ENCODE measurements at places on chromosomes 16 and 17. TPM values are rescaled to one million over a fixed set of nuclear protein-coding genes. Genes with fewer than 3 reads are reported as not detected.
A peak's percentile ranks its signal among the peaks of the same experiment; 100 is the strongest.

P2RX1 gene
- 19.4 TPM for total RNA-seq

FOXC2 gene
- total RNA-seq = not detected

MT1M gene
- 6.1 TPM for total RNA-seq

NPW gene
- total RNA-seq = 1.9 TPM

KRT31 gene
- not detected for total RNA-seq

BCL6B gene
- total RNA-seq = 92.5 TPM

PIMREG gene
- total RNA-seq = 11.6 TPM

GPR179 gene
- total RNA-seq = not detected

CIBAR2 gene
- 0.33 TPM for total RNA-seq

SLC5A2 gene
- total RNA-seq = 1.2 TPM

EPOP gene
- 6.4 TPM for total RNA-seq

SLC4A1 gene
- 2.2 TPM for total RNA-seq

DNA sequence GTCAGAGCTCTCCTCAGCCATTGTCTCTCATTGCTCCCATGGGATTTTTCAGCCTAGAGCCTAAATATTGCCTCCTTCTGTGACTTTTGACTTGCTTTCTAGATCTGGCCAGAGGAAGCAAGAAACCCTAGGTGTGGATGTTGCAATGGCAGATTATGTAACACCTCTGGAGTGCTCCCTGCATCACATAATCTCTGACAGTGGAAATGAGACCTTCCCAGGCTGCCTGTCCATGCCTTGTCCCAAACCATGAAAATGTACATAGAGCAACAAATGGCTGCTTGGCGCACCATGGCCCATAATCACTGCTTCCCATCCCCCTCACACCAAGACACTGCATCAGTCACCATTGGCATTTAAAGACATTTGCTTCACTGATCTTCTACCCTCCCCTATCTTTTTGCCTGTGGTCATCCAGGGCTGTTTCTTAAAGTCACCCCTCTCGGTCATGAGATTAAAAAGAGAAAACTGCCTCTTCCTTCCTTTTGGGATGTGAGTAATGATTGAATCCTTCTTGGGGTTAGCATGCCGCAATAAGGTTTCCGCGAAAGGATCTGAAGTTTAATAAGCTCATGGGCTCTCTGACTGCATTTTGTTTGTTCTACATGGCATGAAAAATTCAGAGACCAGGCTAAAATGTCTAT is 34.2 kb upstream of the CCL2 start:
- DNase-seq = no peak
- no peak overlapping the region for H3K4me3 ChIP-seq

GRCh38 chr17:49022391-49022941 is 25.3 kb downstream of the IGF2BP1 start:
- H3K36me3 ChIP-seq = no peaks in the 10 kb centered on the region
- no peak overlapping the region for H3K4me3 ChIP-seq
- no peak overlapping the region for H3K27ac ChIP-seq
- DNase-seq = no peak

DNA sequence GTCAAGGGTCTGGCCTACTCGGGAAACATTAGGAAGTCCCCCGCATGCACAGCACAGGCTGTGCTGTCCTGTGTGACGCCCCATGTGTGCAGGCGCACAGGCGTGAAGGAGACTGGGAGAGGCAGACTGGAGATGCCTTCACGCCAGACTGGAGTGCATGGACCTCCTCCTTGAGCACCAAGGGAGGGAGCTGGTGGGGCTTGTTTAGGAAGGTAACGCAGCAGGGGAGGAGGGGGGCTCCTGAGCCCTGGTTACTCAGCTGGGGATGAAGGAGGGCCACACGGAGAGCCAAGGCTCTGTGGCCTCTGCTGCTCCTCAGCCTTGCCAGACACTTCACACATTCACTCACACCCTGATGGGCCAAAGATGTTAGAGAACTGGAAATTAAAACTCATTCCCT is 7.7 kb downstream of the HSDL1 start:
- H3K4me1 ChIP-seq = no peaks in the 10 kb centered on the region
- no peak overlapping the region for H3K4me3 ChIP-seq
- no peaks in the 10 kb centered on the region for H3K36me3 ChIP-seq
- no peak for DNase-seq
- no peak overlapping the region for H3K27ac ChIP-seq

DNA sequence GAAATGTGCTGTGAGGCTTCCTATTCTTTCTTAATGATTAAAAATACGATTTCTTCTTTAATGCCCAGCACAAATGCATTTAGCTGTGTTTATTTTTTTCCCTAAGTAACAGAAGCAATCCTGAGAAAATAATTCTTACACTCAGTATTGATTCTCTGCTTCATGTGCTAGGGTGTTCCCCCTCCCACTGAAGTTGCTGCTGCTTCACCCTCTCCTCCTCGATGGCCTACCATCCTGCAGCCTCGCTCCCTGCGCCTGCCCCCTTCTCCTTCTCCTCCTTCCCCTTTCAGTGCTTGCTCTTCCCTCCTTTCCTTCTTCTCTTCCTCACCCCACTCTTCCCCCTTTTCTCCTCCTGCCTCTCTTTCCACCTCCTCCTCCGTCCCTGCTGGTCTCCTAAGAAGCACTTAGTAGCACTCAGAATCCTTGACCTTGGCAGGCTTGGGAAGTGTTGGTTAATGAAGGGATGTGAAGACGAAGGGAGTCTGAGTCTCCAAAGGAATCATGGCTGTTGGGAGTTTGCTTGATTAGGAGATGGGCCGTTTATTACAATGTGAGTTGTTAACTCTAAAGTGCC is 119.7 kb downstream of the RPTOR start:
- H3K4me3 ChIP-seq = no peak overlapping the region
- DNase-seq = no peak
- H3K36me3 ChIP-seq = no peaks in the 10 kb centered on the region
- no peaks in the 10 kb centered on the region for H3K27me3 ChIP-seq

DNA sequence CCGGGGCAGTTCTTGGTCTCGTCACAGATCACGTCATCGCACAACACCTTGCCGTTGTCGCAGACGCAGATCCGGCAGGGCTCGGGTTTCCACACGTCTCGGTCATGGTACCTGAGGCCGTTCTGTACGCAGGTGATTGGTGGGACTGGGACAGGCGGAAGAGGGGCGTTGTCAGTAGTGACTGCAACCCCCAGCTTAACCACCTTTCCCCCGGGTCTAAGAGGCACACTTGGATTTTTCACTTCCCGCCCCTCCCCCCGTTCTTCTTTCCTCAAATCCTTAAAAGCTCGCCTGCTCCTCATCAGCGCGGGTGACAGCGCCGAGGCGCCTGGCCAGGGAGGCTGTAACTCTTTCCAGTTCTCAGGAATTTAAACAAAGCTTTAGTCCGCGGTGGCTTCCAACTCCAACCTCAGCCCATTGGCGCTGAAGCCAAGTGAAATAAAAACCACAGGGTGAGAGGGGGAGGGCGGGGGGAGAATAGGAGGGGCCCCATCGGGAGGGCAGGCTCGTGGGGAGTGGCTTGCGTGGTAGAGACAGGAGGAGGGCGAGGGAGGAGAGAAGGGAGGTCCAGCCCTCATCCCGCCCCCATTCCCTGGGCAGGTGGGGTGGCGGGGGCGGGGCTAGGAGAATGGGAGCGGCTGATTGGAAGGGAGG is 1.5 kb downstream of the COL1A1 start:
- peaks cover 56% of the 10 kb centered on the region for H3K4me1 ChIP-seq
- no peaks in the 10 kb centered on the region for H3K27me3 ChIP-seq
- DNase-seq = peak; percentile 84
- peak overlapping the region; percentile 51 for H3K4me3 ChIP-seq
- no peaks in the 10 kb centered on the region for H3K36me3 ChIP-seq
- H3K27ac ChIP-seq = no peak overlapping the region

- H3K27me3 ChIP-seq = no peaks in the 10 kb centered on the region
- no peak overlapping the region for H3K4me3 ChIP-seq
- H3K36me3 ChIP-seq = peaks cover 98% of the 10 kb centered on the region
Measured at GRCh38 chr16:68356249-68356918, 45.6 kb downstream of the PRMT7 start.

GRCh38 chr17:83079766-83080578 is 563 bp downstream of the METRNL start:
- no peaks in the 10 kb centered on the region for H3K27me3 ChIP-seq
- H3K4me3 ChIP-seq = peak overlapping the region; percentile 58
- DNase-seq = peak; percentile 89
- no peaks in the 10 kb centered on the region for H3K36me3 ChIP-seq

GRCh38 chr17:6435968-6436367 is 1.0 kb upstream of the AIPL1 start:
- H3K4me1 ChIP-seq = no peaks in the 10 kb centered on the region
- no peak overlapping the region for H3K27ac ChIP-seq
- H3K27me3 ChIP-seq = peaks cover 11% of the 10 kb centered on the region

DNA sequence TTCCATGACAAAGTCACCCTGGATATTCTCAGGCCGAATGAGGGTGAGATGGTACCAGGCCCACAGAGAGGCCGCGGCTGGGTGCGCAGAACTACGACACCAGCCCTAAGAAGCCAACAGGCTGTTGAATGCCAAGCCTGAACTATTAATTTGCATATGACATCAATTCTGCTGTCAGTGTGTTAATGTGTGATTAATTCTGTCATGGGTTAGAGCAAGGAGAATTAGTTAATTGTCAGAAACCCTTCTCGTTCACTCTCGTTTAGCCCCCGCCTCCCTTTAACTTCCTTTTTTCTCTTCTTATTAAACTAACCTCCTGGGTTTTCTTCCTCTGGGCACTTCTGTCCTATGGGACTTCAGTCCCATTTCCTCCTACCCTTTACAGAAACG is 123.4 kb downstream of the ZFHX3 start:
- H3K27ac ChIP-seq = no peak overlapping the region
- H3K36me3 ChIP-seq = no peaks in the 10 kb centered on the region
- H3K27me3 ChIP-seq = no peaks in the 10 kb centered on the region
- peak; percentile 25 for DNase-seq

DNA sequence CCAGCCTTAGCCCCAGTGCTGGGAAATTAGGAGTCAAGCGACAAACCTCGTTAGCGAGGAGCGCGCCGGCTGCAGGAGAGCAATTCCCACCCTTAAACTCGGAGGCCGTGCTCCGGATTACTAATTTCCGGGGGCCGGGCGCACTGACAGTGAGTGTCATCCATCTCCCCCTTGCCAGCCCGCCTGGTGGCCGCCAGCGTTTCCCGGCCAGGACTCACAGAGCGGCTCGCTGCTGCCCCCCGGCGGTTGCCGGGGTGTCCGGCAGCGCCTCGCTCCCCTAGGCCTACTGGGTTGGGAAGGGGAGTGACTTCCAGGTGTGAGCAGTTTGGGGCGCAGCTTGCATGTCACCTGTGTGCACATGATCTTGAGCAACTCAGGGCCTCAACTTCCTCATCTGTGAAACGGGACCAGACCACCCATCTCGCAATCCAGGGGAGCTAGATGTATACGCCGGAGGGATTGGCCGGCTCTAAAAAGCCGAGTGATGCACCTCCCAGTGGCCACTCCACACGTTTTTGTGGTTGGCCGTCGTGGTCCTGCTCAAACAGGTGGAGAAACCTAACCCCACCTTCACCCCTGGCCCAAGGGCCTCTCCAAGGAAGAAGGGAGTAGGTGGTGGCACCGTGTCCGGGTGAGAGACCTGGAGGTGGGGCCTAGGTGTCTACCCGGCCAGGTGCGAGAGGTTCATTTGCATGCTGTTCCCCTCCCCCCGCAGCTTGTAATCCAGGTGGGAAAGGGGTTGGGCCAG is 2.5 kb upstream of the GSE1 start:
- no peaks in the 10 kb centered on the region for H3K36me3 ChIP-seq
- peak; percentile 97 for DNase-seq
- H3K27ac ChIP-seq = no peak overlapping the region
- peaks cover 84% of the 10 kb centered on the region for H3K4me1 ChIP-seq

DNA sequence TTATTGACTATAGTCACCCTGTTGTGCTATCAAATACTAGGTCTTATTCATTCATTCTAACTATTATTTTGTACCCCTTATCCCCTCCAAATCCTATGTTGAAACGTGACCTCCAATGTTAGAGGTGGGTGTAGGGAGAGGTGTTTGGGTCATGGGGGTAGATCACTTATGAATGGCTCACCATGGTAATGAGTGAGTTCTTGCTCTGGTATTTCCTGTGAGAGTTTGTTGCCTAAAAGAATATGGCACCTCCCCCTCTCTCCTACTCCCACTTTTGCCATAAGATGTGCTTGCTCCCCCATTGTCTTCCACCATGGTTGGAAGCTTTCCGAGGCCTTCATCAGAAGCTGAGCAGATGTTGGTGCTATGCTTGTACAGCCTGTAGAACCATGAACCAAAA is 59.3 kb upstream of the BRD7 start:
- H3K4me3 ChIP-seq = no peak overlapping the region
- no peak overlapping the region for H3K27ac ChIP-seq
- DNase-seq = no peak
- no peaks in the 10 kb centered on the region for H3K4me1 ChIP-seq
- H3K27me3 ChIP-seq = no peaks in the 10 kb centered on the region
- no peaks in the 10 kb centered on the region for H3K36me3 ChIP-seq

- no peak overlapping the region for H3K4me3 ChIP-seq
- peaks cover 34% of the 10 kb centered on the region for H3K36me3 ChIP-seq
- H3K4me1 ChIP-seq = no peaks in the 10 kb centered on the region
- H3K27ac ChIP-seq = no peak overlapping the region
Measured at GRCh38 chr16:11168386-11169051, 87.5 kb downstream of the SOCS1 start.

GRCh38 chr17:37826497-37827430 is 81.9 kb upstream of the HNF1B start:
- no peaks in the 10 kb centered on the region for H3K36me3 ChIP-seq
- H3K4me3 ChIP-seq = no peak overlapping the region
- H3K27ac ChIP-seq = no peak overlapping the region
- DNase-seq = peak; percentile 85
- peaks cover 25% of the 10 kb centered on the region for H3K4me1 ChIP-seq

DNA sequence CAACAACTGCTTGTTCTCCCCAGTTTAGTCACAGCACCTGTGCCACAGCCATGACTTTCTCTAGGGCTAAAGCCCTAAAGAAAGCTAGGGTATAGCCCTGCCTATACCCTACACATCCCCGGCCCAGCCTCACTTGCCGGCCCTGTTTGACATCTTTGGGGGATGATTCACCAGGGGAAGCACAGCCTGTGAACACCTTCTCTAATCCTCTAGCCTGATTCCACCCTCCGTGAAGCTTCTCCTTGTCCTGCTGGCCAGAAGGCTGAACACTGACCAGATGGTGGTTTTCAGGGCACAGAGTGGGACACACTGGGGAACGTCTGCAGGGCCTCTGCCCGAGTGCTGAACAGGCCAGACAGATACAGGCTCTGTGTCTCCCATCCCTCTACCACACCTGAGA is 6.0 kb downstream of the CLEC16A start:
- H3K4me1 ChIP-seq = peaks cover 76% of the 10 kb centered on the region
- peak overlapping the region; percentile 35 for H3K27ac ChIP-seq
- no peaks in the 10 kb centered on the region for H3K27me3 ChIP-seq
- H3K36me3 ChIP-seq = no peaks in the 10 kb centered on the region
- DNase-seq = no peak

DNA sequence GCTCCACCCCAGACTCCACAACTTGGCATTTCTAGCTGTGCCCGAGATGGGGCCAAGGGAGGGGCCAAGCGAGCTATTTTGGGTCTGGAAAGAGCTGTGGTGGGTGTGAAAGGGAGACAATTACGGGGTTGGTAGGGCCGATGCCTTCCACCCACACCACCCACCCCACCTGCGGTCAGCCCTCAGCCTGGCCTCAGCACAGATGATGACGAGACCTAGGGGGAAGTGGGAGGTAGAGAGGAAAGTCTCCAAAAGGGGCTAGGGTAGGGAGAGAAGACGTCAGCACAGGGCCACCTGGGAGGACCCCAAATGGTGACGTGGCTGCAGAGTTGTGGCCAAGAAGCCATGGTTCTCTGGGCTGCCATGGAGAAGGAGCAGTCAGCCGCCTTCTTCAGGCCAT is 83.1 kb downstream of the SDK2 start:
- no peak overlapping the region for H3K27ac ChIP-seq
- no peak for DNase-seq
- H3K4me1 ChIP-seq = no peaks in the 10 kb centered on the region

GRCh38 chr16:83769397-83770008 is 38.3 kb upstream of the HSBP1 start:
- H3K27me3 ChIP-seq = no peaks in the 10 kb centered on the region
- H3K4me3 ChIP-seq = no peak overlapping the region
- peaks cover 19% of the 10 kb centered on the region for H3K4me1 ChIP-seq
- no peak for DNase-seq
- H3K27ac ChIP-seq = no peak overlapping the region
